ENCODE measurements at places on chromosomes 2 and 18. TPM values are rescaled to one million over a fixed set of nuclear protein-coding genes. Genes with fewer than 3 reads are reported as not detected.
A peak's percentile ranks its signal among the peaks of the same experiment; 100 is the strongest.

DNA sequence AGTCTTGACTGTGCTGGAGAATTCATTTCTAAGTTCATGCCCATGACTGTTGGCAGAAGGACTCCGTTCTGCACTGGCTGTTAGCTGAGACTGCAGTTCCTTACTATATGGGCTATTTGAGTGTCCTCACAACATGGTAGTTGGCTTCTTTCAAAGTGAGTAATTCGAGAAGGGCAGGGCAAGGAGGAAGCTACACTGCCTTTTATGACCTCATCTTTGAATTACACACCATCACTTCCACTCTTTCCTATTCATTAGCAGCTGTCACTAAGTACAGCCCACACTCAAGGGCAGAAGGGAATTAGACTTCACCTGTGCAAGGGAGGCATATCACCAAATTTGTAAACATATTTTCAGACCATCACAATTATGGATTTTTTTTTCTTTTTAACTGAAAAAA, 55.9 kb upstream of the EPAS1 start:
- peak; percentile 45 for DNase-seq

GRCh38 chr2:202032846-202033316, 774 bp upstream of the FZD7 start:
- DNase-seq, result peak; percentile 32

DNA sequence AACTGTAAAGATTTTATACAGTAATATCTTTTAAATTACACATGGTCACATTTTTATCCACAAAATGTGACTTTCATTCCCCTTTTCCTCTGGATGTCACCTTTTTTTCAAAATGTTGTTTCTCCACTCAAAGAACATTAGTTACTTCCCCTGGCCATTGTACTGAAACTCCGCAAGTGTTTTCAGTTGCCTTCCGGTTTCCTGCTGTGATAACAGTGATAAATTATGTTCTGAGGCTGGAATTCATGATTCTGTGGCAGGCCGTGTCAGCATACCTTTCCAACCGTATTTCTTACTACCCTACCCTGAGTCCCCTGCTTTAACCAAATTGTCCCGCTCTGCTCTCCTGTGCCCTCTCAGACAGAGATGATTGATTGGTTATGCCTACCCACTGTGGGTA, 53.5 kb downstream of the MGAT5 start:
- peak; percentile 66 for DNase-seq

DNA sequence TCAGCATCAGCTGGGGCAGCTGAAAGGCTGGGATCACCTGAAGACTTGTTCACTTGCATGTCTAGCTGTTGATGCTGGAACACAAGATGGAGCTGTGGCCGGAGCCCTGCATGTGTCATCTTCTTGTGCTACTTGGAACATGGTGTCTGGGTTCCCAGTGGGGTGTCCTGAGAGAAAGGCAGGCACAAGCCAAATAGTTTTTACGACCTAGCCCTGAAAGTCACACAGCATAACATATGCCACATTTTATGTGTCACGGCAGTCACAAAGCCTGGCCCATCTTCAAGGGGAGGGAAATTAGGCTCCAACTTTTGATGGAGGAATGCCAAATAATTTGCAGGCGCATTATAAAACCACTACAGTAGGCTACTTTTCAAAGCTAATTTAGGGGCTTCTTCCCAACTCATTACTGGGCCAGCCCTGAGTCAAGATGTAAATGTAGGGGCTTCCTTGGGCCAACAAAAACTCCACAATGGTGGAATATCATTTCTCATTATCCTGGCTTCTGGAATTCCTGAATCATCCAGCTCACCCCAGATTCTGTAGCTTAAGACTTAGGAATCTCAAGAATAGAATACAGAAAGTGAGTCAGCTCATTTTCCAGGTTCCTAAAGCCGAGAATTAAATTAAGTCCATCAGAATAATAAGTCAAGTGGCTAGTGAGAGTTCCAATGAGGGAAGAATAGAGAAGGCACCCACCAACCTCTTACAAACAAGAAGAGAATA, 543.0 kb downstream of the TNS1 start:
- DNase-seq, result peak; percentile 22

GRCh38 chr2:25453199-25453905, 111.6 kb upstream of the DNMT3A start:
- no peak for DNase-seq

DNA sequence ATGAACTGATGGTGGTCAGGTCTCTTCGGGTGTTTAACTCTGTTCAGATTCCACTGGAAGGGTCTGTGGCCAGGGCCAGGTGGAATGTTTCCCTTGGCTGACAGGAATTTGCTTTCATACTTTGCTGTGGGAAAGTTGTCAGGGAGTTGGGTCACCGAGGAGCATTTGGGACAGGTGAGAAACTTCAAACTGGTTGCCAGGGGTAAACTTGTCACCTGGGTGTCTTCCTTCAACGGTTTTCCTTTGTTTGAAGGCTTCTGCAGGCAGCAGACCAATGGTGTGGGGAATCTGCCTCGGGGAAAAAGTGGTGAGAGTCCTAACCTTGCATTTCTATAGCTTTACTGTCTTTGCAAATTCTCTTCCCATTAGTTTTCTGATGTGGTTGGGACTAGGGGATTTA, 92.2 kb downstream of the TGFA start:
- no peak for DNase-seq

DNA sequence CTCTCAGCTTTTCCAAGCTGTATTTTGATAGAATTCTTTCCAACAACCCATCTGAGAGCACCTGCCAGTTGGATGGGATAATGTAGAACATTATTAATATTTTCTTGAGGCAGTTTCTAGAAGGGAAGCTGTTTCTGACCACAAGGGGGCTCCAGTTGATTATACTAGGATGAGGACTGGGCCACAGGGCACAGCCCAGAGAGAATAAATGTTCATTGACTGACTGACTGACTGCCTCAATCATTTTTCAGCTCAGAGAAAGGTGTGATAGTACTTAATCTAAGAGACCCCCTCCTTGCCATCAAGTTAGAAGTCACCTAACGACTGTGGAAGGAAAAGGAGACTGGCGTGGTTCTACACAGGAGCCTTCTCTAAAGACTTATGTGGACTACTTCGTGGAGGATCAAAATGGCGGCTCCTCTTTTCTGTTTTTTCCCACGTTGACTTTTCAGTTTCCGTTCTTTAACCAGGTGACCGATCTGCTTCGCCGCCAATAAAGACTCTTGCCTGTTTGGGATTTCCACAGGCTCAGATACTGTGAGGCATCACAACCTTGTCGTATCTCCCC, 31.9 kb upstream of the CREG2 start:
- peak; percentile 68 for DNase-seq

DNA sequence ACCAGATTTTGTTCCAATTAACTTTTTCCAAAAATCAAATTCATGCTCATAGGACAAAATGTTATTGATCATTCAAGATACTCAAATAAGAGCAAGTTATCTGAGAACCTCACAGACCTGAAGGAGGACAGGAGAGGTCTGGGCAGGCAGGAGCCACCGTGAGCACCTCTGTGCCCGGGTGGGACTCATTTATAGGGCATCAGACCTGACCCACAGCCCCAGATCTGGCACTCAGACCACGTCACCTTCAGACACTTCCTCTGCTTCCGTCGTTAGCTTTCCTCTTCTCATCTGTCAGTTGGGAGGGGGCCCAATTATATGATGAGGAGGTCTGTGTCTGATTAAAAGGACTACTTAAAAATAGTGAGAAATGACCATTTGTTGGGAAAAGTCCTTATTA, 169.4 kb downstream of the EIPR1 start:
- no peak for DNase-seq

DNA sequence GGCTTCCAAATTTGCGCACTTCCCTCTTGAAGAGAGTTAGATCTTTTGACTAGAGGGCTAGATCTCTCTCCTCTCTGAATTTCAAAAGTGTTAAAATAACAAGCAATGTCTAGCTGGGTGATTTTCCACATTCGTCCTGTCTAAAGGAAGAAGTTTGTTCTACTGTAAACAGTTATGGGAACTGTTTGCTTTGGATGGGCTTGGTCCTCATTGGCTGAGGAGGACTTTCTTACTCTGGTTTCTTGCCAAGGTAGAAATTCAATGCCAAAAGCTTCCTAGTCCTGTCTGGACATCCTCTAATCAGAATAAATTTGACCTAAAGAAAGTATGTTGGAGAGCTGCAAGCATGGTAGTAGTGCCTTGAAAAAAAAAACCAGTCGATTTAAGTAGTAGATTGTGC, 47.4 kb upstream of the RAPH1 start:
- DNase-seq, result no peak

- no peak for DNase-seq
Measured at GRCh38 chr18:58309610-58310239, 265.7 kb downstream of the NEDD4L start.

DNA sequence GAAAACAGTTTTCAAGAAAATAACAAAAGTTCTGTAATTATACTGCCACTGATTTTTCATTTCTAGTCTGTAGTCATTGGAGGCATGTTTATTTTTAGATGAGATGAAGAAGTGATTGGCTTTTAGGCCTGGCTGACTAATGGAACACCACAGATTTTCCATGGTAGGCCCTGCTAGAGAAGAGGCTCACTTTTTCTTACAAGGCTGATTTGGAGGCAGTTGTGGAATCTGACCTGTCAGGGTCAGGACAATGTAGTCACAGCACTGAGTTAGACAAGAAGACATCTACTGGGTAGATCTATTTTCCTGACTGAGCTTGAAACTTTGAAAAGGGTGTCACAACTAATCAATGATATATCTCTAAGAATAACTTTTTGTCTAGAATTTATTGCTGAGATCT, 43.9 kb downstream of the KDM3A start:
- DNase-seq, result no peak

GRCh38 chr2:169895294-169895985, 68.2 kb downstream of the UBR3 start:
- DNase-seq, result peak; percentile 2

DNA sequence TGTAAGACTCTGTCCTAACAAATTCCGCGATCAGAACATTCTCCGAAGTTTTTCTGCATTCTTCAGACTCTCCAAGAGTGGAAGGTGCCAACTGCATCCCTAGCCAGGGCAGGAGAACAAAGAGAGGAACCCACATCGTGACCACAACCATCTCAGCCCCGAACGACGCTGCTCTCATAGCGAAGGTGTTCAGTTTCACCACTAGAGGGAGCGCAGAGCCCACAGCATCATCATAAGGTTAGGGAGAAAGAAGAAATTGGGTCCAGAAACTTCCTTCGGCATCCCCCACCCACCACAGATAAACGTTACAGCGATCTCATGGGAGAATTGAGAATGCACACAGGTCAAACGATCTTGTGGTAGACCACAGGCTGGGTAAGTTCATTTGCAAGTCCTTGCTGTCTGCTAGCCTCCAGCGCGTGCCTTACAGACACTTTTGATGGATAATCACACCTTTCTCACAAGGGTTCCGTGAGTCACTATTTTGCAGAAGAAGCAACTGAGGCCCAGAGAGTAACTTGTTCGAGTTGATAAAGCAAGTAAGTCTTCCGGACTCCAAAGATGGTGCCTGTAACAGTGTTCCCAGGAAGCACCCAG, 53.7 kb upstream of the ARL4C start:
- DNase-seq, result peak; percentile 93

DNA sequence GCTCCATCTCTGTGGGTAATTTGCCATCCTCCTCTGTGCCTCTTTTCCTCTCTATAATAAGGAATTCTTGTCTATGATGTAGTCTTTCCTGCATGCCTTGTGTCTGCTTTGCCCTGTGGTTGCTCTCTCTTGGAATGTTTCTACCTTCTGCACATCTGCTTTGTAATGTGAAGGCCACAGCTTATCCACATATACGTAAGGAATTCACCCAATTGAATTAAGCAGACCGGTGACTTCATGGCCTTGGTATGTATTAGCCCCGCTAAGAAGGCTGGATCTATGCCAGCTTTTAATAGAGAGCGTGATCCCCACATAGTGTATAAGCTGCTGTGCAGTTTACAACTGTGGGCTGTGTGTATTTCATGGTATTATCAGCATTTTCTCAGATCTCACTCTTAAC, 274.7 kb downstream of the RNF144A start:
- DNase-seq, result peak; percentile 90

DNA sequence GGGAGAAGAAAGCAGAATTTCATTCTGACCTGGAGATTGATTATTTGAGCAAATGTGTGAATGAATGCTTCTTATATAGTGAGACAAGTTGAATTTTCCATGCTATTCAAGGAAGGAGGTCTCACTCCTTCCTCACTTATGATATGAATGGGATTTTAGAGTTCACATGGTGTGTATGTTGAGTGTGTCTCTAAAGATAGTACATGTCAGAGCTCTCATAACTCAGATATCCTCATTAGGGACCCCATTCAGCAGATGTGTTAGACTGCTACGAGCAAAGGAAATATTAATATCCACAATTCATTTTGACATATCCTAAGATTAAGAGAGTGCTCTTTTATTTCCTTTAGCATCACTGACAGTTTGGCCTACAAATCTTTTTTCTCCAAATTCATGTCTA, 368.5 kb downstream of the ARHGAP15 start:
- DNase-seq, result no peak

- no peak for DNase-seq
Measured at GRCh38 chr2:85596026-85596333, 435 bp downstream of the RNF181 start.

- DNase-seq, result no peak
Measured at GRCh38 chr18:7590826-7591560, 23.9 kb downstream of the PTPRM start.

- no peak for DNase-seq
Measured at GRCh38 chr2:181887045-181887444, 4.5 kb upstream of the ITPRID2 start.

DNA sequence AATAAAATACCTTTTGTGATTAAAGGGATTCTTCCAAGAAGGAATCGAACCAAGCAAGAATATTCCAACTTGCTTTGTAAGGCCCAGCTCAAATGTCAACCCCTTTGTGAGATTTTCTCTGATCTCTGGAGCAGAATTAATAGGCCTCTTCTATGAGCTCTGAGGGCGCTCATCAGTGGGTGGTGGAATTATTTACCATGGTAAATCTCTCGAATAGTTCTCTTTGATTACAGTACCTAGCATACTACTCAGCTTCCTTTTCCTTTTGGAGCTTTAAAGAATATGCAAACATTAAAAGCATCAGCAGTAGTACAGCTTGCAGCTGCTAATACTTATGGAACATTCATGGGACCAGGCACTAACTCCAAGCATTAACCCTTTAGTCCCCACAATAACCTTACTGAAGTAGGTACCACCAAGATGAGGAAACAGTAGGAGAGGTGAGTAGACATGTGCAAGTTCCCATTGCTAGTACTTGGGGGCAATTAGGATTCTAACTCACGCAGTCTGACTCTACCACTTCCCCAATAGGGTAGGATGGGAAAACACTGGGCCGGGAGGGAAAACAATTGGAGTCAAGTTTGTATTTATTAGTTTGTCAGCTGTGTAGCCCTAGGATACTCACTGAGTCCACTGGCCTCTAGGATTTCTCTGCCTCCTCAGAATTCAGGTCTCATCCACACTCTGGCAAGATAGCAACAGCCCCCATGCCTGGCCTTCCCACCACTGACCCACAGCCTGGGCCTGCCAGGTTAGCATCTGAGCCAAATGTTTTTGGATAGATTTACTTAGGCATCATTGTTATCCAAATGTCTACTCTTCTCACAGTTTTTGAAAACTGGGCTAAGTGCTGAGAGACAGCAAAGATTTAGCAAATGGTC, 21.7 kb downstream of the ADD2 start:
- DNase-seq, result no peak

- no peak for DNase-seq
Measured at GRCh38 chr18:12027046-12027445, 45.7 kb downstream of the IMPA2 start.

TLK1 gene
- total RNA-seq, result 17.4 TPM

SEPTIN10 gene
- 149 TPM for total RNA-seq

COLEC11 gene
- not detected for total RNA-seq

FAM228B gene
- total RNA-seq, result 8.6 TPM

GPBAR1 gene
- total RNA-seq, result not detected

NXPH2 gene
- total RNA-seq, result 34.5 TPM

EVX2 gene
- total RNA-seq, result not detected

SIX2 gene
- total RNA-seq, result not detected

GDF7 gene
- 0.10 TPM for total RNA-seq

PXDN gene
- total RNA-seq, result 98.5 TPM

ZNF804A gene
- 2.8 TPM for total RNA-seq

MBD2 gene
- total RNA-seq, result 222 TPM

HOXD9 gene
- 3.6 TPM for total RNA-seq
